B cell (primary cell): ENCODE measurements at places on chromosomes 7 and 10. TPM values are rescaled to one million over a fixed set of nuclear protein-coding genes. Genes with fewer than 3 reads are reported as not detected.
A peak's percentile ranks its signal among the peaks of the same experiment; 100 is the strongest.

The PTPN20 gene
- total RNA-seq = 2.4 and 4.2 TPM in 2 replicates

- no peak overlapping the region for H3K27ac ChIP-seq
- H3K4me3 ChIP-seq = no peak overlapping the region
- H3K27me3 ChIP-seq = no peaks in the 10 kb centered on the region
- H3K4me1 ChIP-seq = peaks cover 15% of the 10 kb centered on the region
These were observed 11.3 kb downstream of the DUSP5 start for GRCh38 chr10:110508806-110509544.

GRCh38 chr7:140778975-140779374 is 82.5 kb downstream of the NDUFB2 start:
- no peak for DNase-seq
- peaks cover 10% of the 10 kb centered on the region for H3K36me3 ChIP-seq
- no peaks in the 10 kb centered on the region for H3K4me1 ChIP-seq
- no peak overlapping the region for H3K27ac ChIP-seq
- no peaks in the 10 kb centered on the region for H3K27me3 ChIP-seq
- no peak overlapping the region for H3K4me3 ChIP-seq

DNA sequence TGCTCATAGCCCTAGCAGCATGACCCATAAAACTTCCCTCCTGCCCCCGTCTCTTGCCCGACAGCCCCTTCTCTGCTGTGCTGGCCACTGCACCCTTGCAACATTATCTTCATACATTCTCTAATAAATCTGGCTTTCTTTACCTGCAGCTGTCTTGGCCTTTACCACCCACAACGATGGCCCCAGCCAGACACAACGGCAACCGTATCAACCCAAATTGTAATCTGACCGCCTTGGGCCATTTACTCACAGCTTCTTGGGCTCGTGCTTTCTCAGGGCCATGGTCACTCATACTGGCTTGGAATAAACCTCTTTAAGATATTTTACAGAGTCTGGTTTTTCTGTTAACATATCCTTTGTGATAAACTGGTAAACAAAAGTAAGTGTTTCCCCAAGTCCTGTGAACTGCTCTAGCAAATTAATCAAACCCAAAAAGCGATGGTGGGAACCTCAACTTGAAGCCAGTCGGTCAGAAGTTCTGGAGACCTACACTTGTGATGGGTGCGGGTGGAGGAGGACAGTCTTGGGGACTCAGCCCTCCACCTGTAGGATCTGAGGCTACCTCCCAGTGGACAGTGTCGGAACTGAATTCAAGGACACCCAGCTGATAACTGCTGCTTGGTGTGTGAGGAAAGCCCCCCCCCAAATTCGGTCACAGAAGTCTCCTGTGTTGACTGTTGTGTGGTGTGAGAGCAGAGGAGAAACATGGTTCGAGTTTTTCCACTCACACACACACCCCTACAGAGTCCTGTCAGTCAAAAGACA is 87.6 kb upstream of the ATP6V0A4 start:
- H3K27ac ChIP-seq = no peak overlapping the region
- H3K27me3 ChIP-seq = no peaks in the 10 kb centered on the region
- H3K36me3 ChIP-seq = no peaks in the 10 kb centered on the region

- H3K4me1 ChIP-seq = peaks cover 32% of the 10 kb centered on the region
- DNase-seq = peak; percentile 35
- no peak within 1 kb of the TSS for H3K27ac ChIP-seq
- H3K4me3 ChIP-seq = peak within 1 kb of the TSS; percentile 64
- H3K36me3 ChIP-seq = no peaks in the 10 kb centered on the region
These were observed at the start of gene TET1 for GRCh38 chr10:68560186-68560942. TET1 (plus strand) TSS chr10:68560337; CDS start chr10:68572339, 12,002 bp downstream.

GRCh38 chr7:127588697-127589482 is 679 bp downstream of the ARF5 start:
- H3K36me3 ChIP-seq = no peaks in the 10 kb centered on the region
- H3K4me1 ChIP-seq = peaks cover 39% of the 10 kb centered on the region
- DNase-seq = no peak
- peak overlapping the region; percentile 28 for H3K4me3 ChIP-seq
- peak overlapping the region; percentile 55 for H3K27ac ChIP-seq
- no peaks in the 10 kb centered on the region for H3K27me3 ChIP-seq
